Cardiac muscle cell (in vitro differentiated cells and primary cell): ENCODE measurements at places on chromosomes 11 and 22. TPM values are rescaled to one million over a fixed set of nuclear protein-coding genes. Genes with fewer than 3 reads are reported as not detected.

DNA sequence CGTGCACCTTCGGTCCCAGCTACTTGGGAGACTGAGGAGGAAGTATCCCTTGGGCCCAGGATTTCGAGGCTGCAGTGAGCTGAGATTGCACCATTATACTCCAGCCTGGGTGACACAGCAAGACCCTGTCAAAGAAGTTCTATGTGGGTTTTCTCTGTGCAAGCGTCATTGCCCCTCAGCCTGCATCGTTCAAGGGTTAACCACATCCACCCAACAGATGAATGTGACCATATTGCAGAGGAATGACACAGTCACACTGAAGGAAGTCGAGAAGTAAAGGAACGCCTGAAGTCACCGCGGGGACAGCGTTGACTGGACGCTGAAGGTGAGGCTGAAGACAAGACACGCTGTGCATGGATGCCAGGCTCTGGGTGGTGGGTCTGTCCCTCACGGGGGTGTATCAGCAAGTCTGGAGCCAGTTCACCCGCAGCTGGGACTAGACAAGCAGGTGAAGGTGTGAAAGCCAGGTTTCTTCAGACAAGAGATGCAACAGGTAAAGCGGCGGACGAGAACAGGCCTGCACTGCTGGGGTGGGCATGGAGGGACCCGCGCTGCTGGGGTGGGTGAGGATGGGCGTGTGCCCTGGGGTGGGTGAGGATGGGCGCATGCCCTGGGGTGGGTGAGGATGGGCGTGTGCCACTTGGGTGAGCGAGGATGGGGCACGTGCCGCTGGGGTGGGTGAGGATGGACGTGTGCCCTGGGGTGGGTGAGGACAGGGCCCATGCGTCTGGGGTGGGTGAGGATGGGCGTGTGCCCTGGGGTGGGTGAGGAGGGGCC is 36.5 kb upstream of the TOLLIP start:
- DNase-seq: no peak

DNA sequence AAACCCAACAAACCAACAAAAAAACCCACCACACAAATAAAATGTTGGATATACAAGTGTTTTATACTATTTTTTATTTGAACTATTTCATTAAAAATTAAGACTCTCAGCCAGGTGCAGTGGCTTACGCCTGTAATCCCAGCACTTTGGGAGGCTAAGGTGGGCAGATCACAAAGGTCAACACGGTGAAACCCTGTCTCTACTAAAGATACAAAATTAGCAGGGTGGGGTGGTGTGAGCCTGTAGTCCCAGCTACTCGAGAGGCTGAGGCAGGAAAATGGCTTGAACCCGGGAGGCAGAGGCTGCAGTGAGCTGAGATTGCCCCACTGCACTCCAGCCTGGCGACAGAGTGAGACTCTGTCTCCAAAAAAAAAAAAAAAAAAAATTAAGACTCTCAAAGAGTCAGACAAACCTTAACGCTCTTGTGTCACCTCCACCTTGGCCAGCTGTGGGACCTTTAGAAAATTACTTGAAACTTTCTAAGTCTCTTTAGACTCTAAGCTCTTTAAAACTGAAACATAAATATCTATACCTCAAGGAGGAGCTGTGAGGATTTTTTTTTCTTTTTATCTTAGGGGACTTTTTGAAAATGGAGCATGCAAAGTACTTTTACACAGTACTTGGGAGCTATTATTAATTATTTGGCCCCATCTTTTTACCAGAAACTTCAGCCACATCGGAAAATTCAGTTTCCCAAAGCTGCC is 68.4 kb upstream of the CLNS1A start:
- DNase-seq: no peak

GRCh38 chr11:79458709-79459108 is 17.9 kb upstream of the TENM4 start:
- no peak for DNase-seq

GRCh38 chr22:25070956-25071355 is 118.4 kb downstream of the KIAA1671 start:
- no peak for DNase-seq

DNA sequence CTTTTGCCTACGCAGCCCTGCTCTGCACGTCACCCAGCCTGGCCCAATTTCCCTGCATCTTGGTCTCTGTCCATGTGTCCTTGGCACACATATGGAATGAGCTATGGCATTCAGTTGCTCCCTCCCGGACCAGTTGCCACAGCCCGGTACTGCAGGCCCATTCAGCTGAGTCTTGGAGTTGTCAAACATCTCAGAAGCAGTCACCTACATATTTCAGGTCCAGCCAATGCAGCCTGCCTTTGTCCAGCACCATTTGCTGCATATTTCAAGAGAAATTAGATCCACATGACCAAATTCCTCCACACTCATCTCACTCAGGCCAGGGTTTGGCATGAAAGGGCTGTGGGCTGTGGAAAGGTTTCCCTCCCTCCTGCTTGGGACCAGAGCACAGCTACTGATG is 76.8 kb downstream of the MN1 start:
- no peak for DNase-seq

DNA sequence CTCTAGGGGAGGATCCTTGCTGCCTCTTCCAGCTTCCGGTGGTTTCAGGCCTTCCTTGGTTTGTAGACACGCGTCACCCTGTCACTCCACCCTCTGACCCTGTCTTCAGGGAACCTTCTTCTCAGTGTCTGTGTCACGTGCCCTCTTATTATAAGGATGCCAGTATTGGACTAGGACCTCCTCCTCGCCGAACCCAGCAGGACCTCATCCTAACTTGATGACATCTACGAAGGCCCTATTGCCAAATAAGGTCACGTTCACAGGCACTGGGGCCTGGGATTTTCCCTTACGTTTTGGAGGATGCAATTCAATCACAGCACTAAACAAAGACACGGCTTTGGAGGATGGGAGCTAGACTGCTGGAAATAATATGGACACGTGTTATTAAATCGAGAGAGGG is 408.7 kb downstream of the BRD1 start:
- DNase-seq: no peak

DNA sequence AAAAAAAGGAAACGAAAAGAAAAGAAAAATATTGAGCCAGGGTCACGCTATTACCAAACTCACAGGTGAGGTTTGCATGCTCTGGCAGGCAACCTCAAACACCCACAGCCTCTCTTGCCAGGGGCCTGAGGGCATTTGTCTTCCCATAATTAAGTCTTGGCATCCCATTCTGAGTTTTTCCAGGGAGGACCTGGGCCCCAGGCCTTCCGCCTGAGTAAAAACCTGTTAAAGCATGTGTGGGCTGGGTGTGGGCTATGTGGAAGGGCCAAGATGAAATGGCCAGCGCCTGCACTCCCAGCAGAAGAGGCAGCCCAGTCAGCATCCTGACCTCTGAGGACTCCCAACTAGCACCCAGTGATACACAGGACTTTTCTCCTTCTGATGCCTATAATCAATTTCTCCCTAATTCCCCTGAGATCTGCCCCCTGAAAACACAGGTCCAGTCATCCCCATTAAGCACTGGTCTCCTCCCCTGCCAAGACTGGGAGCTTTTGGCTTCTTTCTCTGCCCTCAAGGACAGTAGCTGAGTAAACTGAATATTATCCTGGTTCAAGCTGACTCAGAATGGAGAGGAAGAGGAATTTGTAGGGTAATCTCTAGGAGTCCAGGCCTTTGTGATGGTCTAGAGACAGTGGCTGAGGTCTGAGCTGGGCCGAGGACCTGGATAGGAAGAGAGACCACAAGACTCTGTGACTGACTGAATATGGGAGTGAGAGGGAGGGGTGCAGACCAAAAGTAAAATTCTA is 35.6 kb upstream of the ACER3 start:
- DNase-seq: no peak

DNA sequence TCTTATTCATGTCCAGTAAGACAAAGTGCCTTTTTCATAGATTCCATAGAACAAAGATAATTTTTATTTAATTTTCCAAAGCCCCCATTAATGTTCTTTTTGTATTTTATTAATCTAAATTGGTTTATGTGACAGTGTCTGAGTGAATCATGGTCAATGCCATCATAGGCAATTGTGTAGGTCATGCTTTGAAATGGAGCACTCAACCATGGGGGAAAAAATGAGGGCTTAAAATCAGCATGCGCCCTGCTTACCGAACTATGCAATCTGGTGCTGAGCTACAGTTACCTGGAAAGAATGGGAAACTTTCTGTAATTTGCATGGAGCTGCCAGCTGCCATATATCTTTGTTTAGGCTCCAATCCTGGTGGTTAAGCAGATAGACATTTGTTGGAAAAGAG is 28.4 kb upstream of the RAB38 start:
- DNase-seq: no peak

- peak; percentile 100 for DNase-seq
These were observed 4.2 kb upstream of the C11orf86 start for GRCh38 chr11:66970807-66971442.

DNA sequence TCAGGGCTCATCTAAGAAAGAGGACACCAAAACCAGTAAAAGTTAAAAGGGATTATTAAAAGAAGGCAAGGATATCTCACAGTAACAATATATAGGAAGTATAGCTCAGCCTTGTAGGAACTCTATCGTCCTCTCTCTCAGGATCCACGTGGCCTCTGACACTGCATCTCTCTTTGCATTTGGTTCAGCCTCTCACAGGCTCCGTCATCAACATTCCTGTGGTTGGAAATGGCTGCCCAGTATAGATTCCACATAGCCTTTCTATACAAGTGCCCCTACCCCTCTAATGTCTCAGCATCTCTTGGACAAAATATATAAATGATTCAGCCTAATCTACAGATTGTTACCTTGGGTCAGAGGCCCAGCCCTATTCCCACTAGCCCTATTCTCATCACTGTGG is 101.3 kb upstream of the DBX1 start:
- no peak for DNase-seq

DNA sequence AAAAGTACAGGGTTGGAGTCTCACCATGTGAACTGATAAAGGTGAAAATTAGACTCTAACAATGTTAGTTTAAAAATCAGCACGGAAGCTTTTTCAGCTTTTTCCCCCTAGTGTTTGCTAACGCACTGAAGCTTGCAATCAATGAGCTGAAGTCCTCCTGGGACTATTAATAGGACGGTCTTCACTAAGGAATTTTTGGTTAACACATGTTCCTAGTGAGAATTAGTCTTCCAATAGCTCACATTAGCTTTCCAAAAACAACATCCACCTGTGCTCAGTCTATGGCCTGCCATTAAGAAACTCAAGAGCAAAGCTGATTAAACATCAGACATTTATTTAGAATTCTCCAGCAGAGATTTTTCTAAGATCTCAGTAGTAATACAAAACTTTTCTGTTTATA is 26.7 kb upstream of the DDI1 start:
- peak; percentile 49 for DNase-seq

GRCh38 chr22:30309951-30310741 is 16.6 kb downstream of the TBC1D10A start:
- DNase-seq: no peak

DNA sequence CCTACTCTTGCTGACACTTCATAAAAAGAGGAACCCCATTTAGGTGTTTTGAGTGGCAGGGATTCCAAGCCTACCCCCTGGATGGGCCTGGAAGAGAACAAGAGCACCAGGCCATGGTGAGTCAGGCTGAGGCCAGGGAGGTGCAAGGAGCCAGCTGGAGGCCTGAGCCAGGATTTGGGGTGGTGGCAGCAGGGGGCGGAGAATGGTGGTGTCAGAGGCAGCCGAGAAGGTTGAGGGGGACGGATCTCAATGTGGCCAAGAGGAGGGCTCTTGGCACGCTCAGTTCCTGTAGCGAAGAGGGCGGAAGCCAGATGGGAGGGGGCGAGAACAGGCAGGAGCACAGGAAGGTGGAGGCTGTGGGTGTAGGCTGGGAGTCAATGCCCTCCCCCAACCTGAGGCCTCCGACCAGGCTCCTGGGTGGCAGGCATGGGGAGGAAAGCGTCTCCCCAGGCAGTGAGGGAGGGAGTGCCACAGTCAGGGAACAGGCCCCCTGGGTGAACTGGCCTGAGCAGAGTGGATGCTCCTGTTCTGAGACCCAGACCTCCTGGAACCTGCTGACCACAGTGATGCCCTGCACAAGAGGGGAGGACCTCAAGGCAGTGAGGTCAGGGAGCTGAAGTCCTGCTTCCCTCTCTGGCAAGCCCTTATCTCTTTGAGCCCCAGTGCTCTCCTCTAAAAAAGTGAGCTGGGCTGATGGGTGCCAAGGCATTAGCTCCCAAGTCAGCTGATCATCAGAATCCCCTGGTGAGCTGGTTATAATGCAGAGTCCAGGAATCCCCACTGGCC is 13.9 kb downstream of the RTN4RL2 start:
- no peak for DNase-seq

DNA sequence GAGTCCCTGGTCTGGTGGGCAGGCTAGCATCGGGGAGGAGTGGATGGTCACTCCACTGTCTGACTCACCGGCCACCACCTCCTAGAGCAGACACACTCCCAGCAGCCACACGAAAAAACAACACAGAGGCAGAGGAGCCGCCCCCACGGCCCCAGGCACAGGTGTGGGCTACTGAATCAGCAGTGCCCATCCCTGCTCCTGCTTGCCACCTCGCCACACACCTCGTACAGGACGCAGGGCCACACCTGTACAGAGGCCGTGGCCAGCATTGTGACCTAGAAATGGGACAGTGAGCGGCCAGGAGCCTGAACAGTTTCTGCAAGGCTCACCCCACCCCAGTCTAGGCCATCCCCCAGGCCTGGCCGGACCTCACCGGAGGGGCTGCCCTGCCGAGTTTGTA is 14.0 kb downstream of the TRIM29 start:
- no peak for DNase-seq

DNA sequence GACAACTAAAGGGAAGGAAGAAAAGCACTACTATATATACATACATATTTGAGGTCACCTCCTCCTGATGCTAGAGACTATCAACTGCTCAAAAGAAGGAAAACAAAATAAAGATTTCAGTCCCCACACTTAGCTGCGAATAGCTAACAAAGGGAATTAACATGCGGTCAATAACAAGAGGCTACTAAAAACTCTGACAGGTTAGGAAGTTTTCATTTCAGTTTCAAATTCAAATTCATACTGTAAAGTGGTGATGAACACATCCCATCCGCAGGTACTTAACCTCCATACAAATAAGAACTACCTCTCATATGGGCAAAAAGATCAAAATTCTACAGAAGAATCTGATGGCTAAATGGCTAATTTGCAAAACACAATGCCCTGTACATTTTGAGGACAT is 2.6 kb downstream of the NAP1L4 start:
- no peak for DNase-seq

Gene GPR83
- total RNA-seq: 0.11 and 0.15 TPM in 2 replicates

Gene CRYBB2
- 0.28 TPM in 1 of 2 replicates, not detected in the other for total RNA-seq

Gene FAM227A
- total RNA-seq: 4.5 and 5.7 TPM in 2 replicates

Gene MB
- 952 and 1,065 TPM in 2 replicates for total RNA-seq

Gene TPBGL
- total RNA-seq: 0.18 and 0.21 TPM in 2 replicates
